Ascending aorta (tissue), 2 donors: ENCODE measurements at places on chromosomes 16 and 17. TPM values are rescaled to one million over a fixed set of nuclear protein-coding genes. Genes with fewer than 3 reads are reported as not detected.

Gene VEZF1
- 47.4 TPM for total RNA-seq

Gene AANAT
- not detected for total RNA-seq

Gene WNT9B
- total RNA-seq, result 5.6 TPM

Gene FOXL1
- total RNA-seq, result 35.7 TPM

Gene KIF18B
- not detected for total RNA-seq

Gene EFCAB13
- 1.2 TPM for total RNA-seq

Gene CXCL16
- total RNA-seq, result 12.5 TPM

Gene MYH1
- total RNA-seq, result not detected

Gene OTOP3
- total RNA-seq, result not detected

DNA sequence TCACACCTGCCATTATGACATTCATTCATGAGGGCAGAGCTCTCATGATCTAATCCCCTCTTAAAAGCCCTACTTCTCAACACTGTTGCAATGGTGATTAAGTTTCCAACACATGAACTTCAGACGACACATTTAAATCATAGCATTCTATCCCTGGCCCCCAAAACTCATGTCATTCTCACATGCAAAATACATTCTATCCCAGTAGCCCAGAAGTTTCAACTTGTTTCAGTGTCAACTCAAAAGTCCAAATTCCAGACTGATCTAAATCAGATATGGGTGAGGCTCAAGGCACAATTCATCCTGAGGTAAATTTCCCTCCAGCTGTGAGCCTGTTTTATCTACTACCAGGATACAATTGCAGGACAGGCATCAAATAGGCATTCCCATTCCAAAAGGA is 25.2 kb downstream of the LYRM1 start:
- DNase-seq, result no peak

GRCh38 chr16:48350736-48351135 is 34.5 kb downstream of the SIAH1 start:
- DNase-seq, result no peak

- no peak for DNase-seq
Measured at GRCh38 chr16:51649631-51650030, 498.6 kb upstream of the SALL1 start.

- no peak for DNase-seq
Measured at GRCh38 chr17:64698725-64699124, 36.6 kb upstream of the SMURF2 start.

DNA sequence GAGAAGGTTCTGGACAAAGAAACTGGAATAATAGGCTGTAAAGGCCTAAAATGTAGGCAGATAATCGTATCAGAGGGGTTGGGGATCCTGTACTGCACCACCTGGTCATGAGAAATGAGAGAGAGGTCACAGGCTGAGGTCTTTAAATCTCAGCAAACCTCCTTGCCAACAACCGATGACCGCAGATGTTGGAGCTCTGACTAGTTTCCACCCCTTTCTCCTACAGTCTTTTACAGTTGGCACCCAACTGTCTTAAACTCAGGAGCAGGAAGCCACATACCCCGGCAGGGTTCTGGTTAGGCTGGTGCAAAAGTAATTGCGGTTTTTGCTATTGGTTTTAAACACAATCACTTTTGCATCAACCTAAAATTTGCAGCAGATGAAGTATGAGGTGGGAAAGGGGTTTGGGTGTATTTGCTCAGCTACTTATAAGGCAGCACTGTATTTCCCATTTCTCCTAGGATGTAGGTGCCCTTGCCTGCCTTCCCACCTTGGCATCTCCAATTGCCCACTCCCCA is 261.8 kb upstream of the MYOCD start:
- no peak for DNase-seq

DNA sequence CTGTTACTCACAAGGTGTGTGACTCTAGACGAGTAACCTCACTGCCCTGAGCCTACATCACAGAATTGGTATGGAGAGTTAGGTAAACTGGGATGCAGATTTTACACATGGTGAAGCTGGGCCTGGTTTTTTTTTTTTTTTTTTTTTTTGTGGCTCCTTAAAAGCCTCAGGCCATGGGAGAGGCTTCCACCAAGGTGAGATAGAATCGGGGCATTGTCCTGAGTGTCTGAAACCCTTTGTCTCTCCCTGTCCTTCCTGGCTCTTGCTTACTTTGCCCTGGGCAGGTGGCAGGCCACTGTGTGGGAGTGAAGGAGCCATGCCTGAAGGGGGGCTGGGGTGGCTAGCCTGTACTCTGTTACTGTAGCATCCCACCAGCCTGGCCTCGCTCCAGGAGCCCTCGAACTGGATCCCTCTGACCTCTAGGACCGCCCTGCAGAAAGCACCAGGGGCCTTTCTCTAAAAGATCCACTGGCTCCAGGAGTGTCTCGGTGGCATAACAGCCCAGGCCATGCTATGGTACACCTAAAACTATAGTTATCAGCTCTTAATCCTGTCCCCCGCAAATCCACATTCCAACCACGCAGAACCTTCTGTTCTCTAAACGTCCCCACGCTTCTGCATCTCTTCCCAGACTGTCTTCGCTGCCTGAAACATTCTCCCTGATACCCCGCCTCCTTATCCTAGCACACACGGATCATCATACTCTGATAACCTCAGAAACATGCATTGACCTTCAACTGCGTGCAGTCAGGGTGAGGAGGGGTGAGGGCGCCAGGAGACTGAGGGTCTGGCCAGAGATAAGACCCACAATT is 1.7 kb upstream of the SLC13A2 start:
- no peak for DNase-seq

GRCh38 chr16:85579923-85580580 is 33.1 kb upstream of the GSE1 start:
- no peak for DNase-seq

DNA sequence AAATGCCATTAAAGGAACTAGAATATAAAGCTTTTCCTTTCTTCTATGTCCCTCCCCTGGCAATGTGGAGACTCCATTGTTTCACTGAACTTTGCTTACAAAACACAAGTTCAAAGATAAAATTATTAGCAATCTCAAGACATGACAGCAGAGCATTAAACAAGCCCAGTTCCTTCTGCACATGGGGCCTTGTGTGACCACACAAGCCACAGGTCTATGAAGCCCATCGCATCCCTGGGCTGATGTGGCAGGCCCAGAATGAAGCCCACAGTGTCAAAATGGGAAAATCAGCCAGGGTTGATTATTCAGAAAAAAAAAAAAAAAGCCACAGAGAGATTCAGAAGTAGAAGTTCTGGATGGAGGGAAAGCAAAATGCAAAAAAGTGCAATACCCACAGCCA is 12.9 kb upstream of the SLC39A11 start:
- no peak for DNase-seq

DNA sequence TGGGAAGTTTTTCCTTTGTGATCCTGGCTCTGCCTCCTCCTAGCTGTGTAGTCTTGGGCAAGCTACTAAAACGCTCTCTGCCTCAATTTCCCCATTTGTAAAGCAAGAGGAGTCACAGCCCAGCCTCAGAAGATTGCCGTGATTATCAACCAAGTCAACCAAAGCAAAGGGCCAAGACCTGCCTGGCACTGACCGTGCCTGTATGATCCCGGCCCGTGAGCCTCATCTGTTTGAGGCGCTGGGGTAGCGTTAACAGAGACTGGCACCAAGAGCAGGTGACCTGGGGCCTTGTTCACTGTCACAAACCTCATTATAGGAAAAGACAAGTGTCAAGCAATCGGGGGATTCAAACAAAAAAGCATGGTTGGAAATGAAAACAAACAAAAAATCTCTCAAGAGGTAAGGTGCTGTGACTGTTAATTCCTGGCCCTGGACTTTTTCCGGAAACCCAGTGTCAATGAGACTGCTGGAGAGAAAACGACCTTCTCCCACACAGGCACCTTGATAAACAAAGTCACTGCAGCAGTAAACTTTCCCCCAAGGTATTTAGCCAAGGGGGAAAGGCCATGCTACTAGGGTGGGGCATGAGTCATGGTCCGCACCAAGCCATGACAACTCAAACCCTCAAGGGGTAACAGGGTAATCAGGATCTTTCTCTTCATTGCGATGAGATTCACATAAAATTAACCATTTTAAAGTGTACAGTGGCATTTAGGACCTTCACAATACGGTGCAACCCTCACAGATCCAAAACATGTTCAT is 5.4 kb downstream of the MEAK7 start:
- DNase-seq, result no peak

DNA sequence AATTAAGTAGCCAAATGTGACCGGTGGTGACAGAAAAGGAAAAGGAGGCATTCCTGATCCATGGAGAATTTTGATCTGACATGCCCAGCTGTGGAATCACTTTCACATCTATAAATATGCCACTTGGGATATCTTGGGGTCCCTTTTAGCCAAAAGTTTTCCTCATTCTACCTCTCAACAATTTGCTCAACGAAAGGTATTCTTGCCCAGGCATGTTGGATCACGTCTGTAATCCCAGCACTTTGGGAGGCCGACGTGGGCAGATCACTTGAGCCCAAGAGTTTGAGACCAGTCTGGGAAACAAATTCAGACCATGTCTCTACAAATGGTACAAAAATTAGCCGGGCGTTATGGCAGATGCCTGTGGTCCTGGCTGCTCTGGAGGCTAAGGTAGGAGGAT is 24.3 kb downstream of the LITAF start:
- no peak for DNase-seq

- no peak for DNase-seq
Measured at GRCh38 chr17:64686705-64687104, 24.6 kb upstream of the SMURF2 start.

DNA sequence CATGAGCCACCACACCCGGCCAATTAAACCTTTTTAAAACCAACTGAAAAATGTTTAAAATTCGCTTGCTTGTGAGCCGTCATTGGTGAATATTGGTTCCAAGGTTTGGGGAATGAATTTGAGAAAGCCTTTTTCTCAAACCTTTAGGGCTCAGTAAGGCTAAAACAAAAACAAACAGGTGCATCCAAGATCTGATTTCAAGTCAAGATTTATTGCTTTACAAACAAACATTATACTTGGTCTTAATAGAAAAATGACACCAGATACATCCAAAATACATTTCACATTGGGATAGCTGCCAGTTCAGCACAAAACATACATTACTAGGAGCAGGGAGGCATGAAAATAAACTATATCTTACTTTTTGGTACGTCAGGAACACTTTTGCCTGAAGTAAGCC is 5.4 kb downstream of the C17orf58 start:
- no peak for DNase-seq

DNA sequence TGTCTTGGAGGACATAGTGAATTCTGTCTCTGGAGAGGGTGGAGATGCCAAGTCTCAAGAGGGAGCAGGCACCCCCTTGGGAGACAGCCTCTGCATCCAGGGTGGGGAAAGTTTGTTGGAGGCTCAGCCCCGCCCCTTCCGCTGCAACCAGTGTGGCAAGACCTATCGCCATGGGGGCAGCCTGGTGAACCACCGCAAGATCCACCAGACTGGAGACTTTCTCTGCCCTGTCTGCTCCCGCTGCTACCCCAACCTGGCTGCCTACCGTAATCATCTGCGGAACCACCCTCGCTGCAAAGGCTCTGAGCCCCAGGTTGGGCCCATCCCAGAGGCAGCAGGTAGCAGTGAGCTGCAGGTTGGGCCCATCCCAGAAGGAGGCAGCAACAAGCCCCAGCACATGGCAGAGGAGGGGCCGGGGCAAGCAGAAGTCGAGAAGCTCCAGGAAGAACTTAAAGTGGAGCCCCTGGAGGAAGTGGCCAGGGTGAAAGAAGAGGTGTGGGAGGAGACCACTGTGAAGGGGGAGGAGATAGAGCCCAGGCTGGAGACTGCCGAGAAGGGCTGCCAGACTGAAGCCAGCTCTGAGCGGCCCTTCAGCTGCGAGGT is 5.2 kb downstream of the ZNF646 start:
- DNase-seq, result no peak

DNA sequence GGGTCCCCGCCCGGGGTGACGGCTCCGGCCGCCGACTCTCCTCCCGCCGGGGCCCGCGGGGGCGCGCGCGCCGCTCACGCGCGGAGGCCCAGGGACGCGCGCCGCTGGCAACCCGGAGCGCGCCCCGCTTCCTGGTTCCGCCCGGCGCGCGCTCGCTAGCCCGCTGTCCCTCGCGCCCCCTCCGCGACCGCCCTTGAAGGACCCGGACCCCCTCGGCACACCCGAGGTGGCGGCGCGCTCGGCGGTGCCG is at the start of gene STAT5B:
Gene STAT5B (minus strand): TSS at position 33 of the 250 bp plus-strand sequence. CDS start 44,264 bp downstream, outside the sequence.
- DNase-seq, result peak; percentile 81

- DNase-seq, result no peak
Measured at GRCh38 chr16:28879261-28879840, 1.1 kb downstream of the ATP2A1 start.

GRCh38 chr17:32110596-32110995 is 31.7 kb upstream of the RHOT1 start:
- DNase-seq, result no peak

DNA sequence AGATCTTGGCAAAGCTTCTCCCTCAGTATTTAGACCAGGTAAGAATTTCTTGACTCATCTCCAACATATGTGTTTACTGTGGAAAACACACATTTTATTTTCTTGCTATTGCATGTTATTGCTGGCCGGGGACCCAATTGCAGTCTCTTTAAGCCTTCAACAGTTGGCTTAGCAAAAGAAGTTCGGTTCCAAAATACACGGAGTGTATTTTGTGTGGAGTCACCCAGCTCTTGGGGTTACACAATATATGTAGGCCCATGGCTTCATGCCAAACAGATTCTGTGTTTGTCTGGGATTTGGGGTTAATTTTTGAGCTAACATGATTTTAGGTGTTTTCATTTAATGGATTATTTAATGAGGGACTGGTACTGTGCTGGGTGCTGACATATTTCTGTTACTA is 4.0 kb downstream of the ALDH3A2 start:
- DNase-seq, result no peak

DNA sequence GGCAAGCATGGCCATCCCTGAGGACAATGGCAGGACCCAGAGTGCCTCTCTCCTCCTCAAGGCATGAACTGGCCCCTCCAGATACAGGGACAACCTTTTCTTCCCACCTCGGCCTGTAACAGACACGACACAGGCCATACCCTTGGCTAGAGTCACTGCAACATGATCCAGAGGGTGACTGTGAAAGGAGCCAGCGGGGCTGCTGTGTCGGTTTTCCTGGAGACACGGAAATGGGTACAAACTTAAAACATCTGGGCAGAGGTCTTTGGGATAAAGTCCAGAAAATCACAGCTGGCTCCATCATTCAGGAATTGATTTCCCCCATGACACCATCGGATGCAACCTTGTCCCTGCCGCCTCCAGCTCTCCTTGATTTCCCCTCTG is 5.3 kb downstream of the CEP295NL start:
- DNase-seq, result no peak

DNA sequence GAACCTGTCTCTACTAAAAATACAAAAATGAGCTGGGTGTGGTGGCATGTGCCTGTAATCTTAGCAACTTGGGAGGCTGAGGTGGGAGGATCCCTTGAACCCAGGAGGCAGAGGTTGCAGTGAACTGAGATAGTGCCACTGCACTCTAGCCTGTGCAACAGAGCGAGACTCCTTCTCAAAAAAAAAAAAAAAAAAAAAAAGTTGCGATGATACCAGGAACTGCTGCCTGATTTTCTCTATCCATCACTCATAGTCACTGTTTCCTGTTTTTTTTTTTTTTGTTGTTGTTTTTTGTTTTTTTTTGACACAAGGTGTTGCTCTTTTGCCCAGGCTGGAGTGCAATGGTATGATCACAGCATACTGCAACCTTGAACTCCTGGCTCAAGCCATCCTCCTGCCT is 59.2 kb downstream of the ABCC1 start:
- DNase-seq, result no peak
